ENCODE measurements at places on chromosomes 1 and 21.

- peak; percentile 21 for DNase-seq
Observed at GRCh38 chr1:246483569-246483933, 23.5 kb downstream of the SMYD3 start.

- DNase-seq = no peak
Observed at GRCh38 chr1:193342811-193343210, 156.4 kb upstream of the B3GALT2 start.

- peak; percentile 8 for DNase-seq
Observed at GRCh38 chr1:212073490-212073889, 37.9 kb downstream of the DTL start.

DNA sequence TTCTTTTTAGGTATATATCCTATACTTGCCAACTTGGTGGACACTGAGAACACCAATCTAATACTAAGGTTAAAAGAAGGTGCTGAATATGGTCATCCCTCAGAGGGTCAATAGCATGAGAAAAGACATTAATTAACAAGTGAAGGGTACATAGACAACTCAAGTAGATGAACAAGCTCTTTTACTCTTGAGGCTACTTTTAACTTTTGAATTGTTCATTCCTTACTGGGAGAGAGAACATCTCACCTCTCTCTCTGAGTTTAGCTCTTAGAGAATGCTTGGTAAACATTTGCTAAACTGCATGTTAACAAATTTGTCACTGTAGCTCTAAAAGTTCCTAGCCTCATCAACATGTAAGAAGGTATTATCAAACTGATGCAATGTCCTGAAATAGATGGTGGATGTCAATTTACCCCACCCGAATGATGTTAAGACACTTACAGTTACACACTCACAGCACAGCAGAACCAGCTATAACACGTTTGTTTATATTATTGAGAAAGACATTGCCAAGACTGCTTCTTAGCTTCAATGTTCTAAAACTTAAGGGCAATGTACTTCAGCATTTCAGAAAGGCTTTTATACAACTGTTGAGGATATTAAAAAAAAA, 35.9 kb downstream of the HEATR1 start:
- DNase-seq = peak; percentile 55

DNA sequence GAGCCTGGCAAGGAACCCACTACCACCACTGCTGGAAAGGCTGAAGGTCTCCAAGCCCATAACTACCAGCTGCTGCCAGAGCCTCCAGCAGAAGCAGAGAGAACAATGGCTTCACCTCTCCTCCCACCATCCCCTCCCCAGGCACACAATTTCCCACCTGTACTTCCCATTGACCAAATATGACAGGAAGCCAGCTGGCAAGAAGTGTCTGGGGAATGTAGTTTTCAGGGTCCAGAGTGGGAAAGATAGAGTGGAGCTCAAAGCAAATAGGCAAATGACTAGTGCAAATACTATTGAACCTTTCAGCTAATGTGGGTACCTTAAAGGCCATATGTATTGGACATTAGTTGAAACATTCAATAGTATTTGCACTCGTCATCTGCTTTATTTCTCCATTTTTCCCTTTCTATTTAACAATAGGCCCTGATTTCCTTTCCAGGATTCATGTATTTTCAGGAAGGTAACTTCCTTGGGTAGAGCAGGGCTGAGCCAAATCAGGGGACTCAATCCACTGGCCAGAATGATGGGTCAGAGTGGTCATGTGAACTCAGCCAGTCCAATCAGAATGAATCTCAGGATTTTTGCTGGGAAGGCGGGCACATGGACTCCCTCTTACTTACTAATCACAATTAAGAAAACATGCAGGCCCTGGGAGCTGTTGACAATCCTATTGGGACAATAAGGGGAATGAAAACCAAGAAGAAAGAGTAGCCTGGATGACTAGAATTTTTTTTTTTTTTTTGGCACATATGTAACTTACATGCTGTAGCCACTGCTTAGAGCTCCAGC, 12.1 kb upstream of the NFYC start:
- DNase-seq = no peak

GRCh38 chr1:201019321-201019977, 4.1 kb downstream of the KIF21B start:
- DNase-seq = peak; percentile 80

DNA sequence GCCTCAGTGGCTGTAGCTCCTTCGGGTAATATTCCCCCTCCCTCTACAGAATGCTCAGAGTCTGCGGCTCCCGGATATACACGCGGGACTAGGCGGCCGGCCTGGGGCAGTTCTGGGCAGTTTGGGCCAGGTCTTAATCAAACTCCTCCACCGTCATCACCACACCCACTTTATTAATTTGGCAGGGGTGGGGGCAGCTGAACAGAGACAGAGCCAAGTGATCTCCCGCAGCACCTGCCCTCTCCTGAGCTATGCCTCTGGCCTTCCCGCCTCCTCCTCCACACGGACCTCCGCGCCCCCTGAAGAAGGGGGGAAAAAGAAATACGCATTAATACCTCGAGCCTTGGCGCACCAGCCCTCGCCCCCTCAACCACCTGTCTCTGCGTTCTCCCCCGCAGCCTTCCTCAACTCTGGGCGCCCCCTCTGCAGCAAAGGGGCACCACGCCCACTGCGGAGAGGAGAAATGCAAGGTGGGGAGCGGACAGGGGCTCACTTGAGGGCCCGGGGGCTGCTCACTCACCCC, 42.6 kb downstream of the CD34 start:
- peak; percentile 23 for DNase-seq

- DNase-seq = peak; percentile 11
Observed at GRCh38 chr1:43396059-43396458, 6.4 kb downstream of the SZT2 start.

DNA sequence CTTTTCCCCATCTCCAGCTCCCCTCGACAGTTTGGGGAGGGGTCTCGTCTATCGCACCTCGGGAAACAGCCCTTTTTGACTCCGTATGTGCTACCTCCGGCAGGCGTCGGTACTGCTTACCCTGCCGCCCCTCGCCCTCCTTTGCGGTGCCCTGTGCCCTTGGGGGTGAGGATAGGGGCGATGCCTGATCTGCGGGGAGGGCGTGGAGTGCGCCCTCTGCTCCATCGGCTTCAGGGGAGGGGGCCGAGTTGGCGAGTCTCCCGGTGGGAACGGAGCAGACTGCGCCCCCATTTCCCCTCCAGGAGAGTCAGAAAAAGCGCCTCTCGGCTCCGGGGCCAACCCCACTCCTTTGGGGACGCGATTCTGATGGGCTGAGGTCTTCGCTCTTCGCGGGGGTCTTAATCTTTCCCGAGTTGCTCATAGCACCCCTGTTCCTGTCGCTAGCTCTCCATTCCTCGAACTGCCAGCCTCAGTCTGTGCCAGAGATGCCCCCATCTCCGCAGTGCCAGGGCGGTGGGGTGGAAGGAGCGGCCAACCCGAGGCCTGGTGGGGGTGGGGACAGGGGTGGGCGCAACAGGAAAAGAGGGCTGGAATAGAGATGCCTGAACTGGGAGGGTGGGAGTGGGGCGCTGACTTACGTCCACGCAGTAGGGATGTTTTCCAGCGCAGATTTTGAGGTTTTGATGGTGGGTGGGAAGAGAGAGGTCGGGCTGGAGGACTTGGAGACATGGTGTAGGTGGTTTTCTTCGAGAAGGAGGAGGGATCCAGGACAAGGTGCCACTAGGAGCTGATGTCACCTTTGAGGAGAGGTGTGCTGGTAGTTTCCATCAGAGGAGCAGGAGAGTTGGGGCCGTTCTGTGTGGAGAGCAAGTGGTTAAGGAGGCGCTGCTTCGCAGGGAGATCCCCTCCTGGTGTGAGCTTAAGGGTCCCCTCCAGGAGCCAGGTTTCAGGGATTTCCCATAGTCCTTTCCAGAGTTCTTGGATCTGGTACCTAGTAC, 674 bp downstream of the PPFIA4 start:
- no peak for DNase-seq

GRCh38 chr1:11882814-11883538, 24.2 kb upstream of the NPPB start:
- no peak for DNase-seq

GRCh38 chr1:87791931-87792740, 463.5 kb downstream of the LMO4 start:
- DNase-seq = no peak

- no peak for DNase-seq
Observed at GRCh38 chr1:209063767-209064659, 519.5 kb upstream of the CAMK1G start.

DNA sequence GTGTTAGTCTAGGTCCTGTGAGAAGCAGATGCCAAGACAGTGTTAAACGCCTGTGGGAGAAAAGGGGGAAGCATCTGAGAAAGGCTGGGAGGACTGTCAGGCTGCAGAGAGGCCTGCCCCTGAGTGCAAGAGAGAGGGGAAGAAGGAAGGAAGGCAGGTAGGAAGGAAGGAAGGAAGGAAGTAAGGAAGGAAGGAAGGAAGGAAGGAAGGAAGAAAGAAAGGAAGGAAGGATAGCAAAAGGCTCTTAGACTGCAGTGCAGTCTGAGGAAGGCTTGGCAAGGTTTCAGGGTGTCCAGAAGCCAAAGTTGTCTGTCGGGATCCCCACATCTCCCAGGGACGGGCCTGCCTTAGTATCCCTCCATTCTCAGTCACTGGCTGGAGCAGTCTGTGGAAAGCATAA, 82.6 kb downstream of the SPATA46 start:
- no peak for DNase-seq

DNA sequence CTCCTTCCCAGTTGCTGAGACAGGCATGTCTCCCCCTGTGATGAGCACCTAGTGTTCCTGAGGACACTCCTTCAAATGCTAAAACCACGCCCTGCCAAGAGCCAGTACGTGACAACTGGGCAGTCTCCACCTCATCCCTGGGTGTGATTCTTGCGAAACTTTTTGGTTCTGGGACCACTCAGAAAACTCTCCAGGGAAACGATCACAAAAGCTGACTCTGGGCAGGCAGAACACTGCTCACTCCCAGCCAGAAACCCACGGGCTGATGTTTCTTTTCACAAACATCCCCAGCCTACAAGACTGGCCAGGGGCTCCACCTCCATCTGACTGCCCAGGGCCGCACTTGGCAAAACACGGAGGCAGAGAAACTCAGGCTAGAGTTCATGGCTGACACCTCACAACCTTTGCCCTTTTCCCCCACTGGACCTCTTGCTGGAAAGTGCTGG, 24.4 kb downstream of the DHRS3 start:
- DNase-seq = peak; percentile 74

- DNase-seq = peak; percentile 73
Observed at GRCh38 chr1:153494976-153495535, 34.6 kb upstream of the S100A7 start.

DNA sequence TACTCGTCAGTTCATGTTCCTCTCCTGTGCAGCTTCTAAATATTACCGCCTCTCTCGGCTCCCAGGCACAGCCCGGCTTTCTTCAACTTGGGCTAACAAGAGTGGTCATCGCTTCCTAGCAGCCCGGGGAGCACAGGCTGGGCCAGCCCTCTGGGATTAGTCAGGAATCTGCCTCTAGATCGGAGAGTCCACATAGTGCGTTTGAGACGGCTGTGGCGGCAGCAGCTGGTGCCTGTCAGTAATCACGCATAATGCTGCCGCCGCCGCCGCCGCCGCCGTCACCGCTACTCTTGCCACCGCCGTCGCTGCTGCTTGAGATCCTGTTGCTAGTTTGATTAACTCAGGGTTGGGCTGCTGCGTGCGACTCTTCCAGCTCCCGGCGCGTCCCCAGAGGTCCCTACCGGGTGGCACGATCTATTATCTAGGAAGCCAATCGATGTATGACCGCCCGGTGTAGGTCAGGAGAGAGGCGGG, at the start of gene RXRG:
Gene RXRG, minus strand, starts transcription at position 230 of the 474 bp plus-strand sequence. CDS start 233 bp downstream, outside the sequence.
- DNase-seq = no peak

DNA sequence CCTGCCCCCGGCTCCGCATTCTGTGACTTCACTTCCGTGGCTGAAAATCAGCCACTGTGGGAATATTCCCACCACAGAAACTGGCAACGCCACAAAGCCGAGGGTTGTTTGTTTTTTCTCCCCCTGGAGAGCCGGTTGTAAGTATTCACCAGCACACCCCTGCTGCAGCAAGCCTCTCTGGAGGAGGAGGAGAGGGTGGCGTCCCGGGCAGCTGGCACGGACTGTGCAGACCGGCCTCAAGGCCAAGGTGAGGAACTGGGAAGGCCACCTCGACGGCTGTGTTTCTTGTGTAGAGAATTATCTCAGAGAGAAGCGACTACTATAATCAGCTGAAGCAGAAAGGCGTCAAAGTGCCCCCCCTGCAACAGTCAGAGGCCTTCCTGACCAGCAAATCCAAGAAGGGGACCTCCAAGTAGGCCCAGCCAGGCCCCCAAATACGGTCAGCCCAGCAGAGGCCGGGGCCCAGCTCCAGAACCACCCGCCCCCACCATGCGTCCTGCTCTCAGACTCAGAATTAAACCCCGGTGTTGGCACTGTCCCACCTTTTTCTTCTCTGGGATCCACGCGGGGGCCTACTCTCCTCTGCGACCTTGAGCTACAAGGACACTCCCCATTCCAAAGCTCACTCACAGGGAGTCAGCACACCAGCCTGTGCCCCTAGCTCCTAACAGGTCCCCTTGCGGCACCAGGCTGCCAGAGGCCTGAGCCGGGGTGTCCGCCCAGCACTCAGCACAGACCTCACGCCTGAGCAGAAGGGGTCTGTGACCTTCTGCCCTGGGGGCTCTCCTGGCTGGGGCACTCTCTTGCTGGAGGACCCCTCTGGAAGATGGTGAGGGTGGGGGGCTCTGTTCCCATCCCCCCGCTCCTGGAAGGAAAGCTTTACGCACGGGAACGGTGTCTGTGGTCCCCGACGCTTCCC, 1.2 kb upstream of the SMIM1 start:
- DNase-seq = no peak

GRCh38 chr1:178039891-178040290, 54.0 kb upstream of the RASAL2 start:
- no peak for DNase-seq

GRCh38 chr1:85317560-85317959, 41.1 kb upstream of the BCL10 start:
- DNase-seq = peak; percentile 67

DNA sequence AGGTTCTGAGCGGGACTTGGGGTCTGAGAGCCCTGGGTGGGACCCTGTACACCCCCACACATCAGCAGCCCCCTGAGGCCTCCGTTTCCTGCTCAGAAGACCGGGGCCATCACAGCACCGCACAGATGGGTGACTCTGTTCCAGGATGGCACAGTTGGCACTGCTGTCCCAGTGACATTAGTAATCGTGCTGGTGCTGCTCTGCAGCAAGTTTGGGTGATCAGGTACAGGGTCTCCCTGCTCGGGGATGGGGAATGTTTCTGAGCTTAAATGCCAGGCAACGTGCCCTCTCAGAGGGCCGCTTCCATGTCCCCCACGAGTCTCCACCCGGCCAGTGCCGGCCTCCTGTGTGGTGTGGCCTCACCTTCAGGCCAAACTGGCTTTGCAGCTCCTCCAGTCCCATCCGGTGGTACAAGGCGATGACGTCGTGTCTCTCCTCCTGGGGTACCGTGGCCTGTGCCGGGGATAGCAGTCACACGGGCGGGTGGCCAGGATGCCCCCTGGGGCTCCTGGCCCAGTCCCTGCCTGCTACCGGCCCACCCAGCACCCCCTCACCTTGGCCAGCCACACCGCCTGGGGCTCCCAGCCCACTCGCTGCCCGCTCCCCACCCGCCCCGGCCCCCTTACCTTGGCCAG, 17.1 kb downstream of the PRXL2B start:
- no peak for DNase-seq

- DNase-seq = peak; percentile 93
Observed at GRCh38 chr1:22976461-22977243, 4.0 kb upstream of the LACTBL1 start.

GRCh38 chr1:241622669-241623068, 17.5 kb downstream of the CHML start:
- no peak for DNase-seq
